ENCODE measurements at places on chromosomes 4 and X.

DNA sequence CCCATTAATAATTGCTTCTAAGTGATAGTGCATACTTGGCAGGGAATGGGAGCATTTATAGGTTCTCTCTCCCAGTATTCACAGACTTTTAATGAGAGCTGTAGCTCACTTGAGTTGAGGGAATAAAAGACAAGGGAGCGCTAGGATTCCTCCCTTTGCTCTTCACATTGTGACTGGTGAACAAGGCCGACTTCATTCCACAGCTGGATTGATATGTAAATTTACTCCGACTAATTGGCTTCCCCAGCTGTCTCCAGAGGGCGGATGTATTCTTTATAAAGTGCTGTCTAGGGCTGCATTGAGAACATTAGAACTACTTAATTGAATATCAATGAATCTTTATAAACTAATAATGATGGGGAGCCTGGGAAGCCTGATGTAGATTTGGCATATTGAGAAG, 63.4 kb downstream of the GPR50 start:
- DNase-seq, result no peak

GRCh38 chr4:121706595-121707021, 9.8 kb upstream of the ANXA5 start:
- DNase-seq, result no peak

- no peak for DNase-seq
Measured at GRCh38 chr4:30790998-30791397, 70.8 kb downstream of the PCDH7 start.

- DNase-seq, result no peak
Measured at GRCh38 chrX:10352536-10352935, 195.8 kb downstream of the CLCN4 start.

DNA sequence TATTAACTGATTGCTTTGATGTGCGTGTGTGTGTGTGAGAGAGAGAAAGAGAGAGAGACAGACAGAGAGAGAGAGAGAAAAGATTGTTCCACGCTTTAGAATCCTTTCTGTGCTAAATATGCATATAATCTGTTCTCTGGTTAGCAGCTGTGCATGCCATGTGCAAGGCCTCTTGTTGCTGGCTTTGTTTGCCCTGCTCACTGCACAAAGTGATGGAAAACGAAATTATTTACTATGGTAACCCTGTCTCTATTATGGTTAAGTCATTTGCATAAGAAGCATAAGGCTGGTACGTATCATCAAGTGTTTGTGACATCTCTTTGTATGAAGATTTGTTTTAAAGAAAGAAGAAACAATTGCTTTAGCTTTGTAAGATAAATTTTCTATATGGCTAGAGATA, 190.2 kb upstream of the POF1B start:
- DNase-seq, result no peak

DNA sequence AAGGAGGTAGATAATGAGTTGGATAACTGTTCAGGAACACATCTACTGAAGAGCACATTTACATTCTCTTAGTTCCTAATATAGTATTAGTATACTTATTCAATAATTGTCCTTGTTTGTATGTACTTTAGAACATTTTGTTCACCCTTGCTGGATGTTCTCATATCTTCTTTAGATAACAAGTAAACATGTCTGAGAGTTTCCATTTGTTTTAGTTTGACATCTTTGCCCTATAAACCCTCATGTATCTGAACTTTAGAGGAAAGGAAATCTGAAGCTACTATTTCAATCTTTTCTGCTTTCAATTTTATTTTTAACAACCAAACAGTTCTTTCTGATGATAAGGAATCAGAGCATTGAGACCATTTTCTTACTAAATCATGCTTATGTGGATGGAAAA, 518.6 kb downstream of the RPA4 start:
- DNase-seq, result no peak

GRCh38 chr4:186243331-186243730, 16.0 kb downstream of the KLKB1 start:
- no peak for DNase-seq

DNA sequence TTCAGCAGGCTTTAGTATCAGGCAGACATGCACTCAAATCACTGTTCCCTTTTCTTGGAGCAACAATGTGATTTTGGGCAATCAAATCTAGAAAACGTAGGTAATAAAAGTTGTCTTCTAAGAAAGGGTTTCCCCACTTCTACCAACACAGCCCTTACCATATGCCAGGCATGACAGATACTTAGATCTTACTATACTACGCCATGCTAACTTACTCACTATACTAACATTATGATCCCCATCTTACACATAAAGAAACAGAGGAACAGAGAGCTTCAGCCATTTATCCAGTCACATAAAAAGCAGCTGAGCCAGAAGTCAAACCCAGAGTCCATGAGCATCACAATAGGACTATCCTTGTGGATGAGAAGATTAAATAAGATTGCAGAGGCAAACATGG, 9.2 kb downstream of the TXK start:
- DNase-seq, result no peak

DNA sequence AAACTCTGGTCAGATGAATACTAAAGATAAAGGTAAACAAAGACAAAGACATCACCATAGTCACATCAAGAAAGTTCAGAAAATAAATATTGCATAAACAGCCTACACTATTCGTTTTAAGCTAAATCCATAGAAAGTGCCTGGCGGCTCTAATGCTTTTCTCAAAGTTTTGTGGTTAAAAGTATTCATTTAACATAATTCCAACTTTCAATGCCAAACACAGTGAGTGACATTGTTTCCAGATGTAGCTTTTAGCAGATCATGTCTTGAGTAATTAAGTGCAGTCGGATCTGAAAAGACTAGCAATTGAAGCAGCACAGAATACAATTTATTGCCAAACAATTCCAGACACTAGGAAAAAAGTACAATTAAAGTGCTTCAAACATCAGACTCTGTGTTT, 287.1 kb upstream of the ADGRL3 start:
- DNase-seq, result no peak

GRCh38 chr4:8341691-8342090, 72.1 kb downstream of the HTRA3 start:
- no peak for DNase-seq

GRCh38 chr4:159764343-159764952, 661.6 kb downstream of the RAPGEF2 start:
- DNase-seq, result peak; percentile 51

DNA sequence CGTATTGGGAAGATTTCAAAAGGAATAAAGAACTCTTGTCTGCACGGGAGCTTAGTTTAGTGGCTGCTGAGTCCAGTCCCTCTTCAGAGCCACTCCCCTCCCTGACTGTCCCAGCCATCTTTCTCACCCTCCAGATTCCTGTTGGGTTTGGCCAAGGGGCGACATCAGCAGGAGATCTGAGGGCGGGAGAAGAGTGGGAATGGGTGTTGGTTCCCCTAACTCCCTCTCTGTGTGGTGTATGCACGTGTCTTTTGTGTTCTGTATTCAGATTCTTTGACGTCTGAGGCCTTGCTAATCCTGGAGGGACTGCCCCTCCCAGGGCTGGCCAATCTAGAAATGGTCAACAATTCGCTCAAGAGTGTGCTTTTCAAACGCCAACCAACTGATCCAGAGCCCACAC, 37.4 kb downstream of the CYTL1 start:
- DNase-seq, result no peak

GRCh38 chrX:29872831-29873230, 342.5 kb upstream of the MAGEB2 start:
- DNase-seq, result no peak

DNA sequence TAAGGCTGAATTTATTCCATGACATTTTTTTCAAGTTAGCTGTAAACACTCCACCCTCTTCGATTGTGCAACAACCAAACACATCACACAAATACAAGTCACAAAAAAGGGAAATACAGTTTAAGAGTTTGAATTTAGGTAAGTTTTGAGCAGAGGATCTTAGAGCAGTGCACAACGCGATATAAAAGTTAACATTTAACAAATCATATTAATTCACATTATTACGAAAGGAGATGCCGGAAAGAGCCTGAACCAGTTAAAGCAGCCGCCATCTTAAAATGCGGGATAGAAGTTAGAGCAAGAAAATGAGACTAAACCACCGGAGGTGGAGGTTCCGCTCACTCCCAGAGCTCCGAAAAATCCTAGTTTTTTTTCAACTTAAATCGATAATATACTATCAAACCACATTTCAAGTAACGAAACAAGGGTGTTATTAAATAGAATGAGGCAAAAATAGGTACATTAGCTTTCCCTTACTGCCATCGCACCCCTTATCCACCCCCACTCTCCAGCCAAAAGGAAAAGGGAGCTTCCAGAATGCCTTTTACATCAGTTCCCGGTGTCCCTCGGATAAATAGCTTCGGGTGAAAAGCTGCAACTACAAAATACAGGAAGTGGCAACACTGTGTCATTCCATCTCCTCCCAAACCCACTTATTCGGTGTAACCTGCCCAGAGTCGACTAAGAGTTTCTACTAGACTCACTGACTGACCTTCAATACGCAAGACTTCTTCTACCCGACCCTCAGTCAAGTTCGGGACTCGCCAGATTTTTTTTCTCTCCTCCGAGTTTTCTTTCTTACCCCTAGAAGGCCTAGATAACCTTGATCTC, 1.9 kb downstream of the UBE2D3 start:
- DNase-seq, result no peak

DNA sequence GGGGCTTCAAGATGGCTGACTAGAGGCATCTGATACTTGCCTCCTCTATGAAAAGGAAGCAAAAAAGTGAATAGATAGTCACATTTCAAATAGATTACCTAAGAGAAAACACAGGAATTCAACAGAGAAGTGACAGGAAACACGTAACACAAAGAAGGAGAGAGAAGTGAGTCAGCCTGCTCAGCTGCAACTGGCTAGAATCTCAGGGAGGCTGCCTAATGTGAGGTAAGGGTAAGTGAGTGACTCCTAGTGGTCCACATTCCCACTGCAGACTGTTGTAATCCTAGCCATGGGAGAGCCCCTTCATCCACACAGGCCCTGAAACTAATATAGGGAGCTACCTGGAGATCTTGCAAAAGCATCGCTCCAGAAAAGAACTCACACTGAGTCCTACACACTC, 179.2 kb downstream of the SLC7A11 start:
- no peak for DNase-seq

DNA sequence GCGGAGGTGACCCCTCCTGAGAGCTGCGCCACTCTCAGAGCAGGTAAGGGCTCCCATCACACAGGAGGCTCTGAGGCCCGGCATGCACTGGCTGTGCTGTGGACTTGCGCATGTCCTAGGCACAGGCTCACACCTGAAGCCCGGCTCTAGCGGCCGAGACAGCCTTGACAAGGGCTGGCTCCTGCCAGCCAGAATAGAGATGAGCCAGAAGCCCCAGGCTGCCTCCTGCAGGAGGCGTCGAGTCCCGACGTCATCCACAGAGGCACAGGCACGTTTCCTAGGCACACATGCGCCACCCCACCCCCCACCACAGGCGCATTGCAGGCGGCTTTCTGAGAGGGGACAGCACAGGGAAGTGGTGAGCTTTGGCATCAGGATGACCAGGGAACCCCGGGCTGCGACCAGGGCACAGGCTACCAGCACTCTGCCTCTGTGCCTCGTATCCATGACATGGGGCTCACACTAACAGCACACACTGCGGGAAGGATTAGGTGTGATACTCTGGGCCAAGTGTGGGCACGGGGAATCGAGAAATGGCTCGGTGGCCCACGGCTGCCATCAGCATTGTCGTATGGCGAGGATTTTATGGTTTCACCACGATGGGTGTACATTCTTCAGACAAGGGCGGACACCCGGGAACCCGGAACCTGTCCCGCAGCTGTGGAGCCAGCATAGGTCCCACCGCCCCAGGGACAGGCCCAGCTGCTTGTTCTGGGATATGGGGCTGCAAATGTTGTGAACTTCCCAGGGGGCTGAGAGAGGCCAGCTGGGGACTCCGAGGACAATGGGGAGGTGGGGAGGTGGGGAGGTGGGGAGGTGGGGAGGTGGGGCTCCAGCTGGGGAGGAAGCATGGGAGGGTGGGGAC, 90.7 kb upstream of the ADRA2C start:
- no peak for DNase-seq

DNA sequence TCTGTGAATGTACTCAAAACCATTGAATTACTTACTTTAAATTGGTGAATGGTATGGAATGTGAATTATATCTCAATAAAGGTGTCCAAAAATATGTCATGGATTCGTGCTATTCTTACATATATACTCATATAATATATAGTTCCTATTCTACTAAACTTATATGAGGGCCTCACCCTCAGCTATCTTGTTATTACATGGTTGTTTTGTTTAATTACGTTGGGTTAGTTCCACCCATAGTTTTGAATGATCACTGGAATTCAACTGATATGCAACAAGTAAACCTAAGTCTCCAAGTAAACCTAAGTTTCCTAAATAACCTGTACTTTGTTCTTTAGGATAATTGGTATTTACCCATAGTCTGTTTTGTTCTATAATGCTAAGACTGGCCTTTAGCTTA, 30.6 kb upstream of the CD99L2 start:
- DNase-seq, result no peak

GRCh38 chr4:185213877-185214276, 4.5 kb downstream of the SNX25 start:
- no peak for DNase-seq

GRCh38 chr4:41943506-41943905, 8.3 kb downstream of the TMEM33 start:
- no peak for DNase-seq

DNA sequence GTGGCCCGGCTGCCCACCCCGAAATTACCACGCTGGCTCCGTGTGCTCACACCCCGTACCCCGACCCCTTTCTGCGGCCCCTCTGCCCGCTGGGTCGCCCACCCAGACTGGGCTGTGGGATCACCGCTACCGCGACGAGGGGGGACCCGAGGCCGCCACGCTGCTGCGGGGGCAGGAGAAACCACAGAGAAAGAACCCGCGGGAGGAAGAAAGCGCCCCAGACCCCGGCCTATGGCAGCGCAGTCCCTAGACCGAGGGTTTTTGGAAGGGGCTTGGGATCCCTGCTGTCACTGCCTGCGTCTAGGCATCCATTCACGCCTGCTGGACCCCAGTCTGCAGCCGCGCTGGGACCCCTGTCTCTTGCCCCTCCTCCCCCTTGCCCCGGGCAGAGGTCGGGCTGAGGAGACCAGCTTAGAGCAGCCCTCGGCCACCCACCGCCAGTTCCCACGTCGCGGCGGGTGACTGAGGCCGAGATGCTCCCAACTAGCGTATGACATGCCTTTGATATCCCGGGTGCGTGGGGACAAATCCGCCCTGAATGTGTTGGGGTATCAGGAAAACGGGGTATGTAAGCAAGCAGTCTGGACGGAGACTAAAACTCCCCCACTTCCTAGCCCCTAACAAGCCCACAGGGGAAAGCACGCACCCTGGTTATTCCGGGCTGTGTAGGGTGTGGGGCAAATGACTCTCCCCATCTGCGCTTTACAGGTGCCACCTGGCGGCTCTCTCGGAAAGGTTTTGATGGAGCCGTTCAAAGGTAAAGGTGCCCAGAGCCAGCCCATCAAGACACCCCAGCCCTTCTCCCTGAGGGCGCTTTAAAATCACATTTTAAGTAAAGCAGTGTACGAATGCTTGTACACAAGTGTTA, 862 bp upstream of the INPP4B start:
- peak; percentile 77 for DNase-seq
